NCI-H1436 (cell line): ENCODE measurements at places on chromosomes 1 and 21.
A peak's percentile ranks its signal among the peaks of the same experiment; 100 is the strongest.

DNA sequence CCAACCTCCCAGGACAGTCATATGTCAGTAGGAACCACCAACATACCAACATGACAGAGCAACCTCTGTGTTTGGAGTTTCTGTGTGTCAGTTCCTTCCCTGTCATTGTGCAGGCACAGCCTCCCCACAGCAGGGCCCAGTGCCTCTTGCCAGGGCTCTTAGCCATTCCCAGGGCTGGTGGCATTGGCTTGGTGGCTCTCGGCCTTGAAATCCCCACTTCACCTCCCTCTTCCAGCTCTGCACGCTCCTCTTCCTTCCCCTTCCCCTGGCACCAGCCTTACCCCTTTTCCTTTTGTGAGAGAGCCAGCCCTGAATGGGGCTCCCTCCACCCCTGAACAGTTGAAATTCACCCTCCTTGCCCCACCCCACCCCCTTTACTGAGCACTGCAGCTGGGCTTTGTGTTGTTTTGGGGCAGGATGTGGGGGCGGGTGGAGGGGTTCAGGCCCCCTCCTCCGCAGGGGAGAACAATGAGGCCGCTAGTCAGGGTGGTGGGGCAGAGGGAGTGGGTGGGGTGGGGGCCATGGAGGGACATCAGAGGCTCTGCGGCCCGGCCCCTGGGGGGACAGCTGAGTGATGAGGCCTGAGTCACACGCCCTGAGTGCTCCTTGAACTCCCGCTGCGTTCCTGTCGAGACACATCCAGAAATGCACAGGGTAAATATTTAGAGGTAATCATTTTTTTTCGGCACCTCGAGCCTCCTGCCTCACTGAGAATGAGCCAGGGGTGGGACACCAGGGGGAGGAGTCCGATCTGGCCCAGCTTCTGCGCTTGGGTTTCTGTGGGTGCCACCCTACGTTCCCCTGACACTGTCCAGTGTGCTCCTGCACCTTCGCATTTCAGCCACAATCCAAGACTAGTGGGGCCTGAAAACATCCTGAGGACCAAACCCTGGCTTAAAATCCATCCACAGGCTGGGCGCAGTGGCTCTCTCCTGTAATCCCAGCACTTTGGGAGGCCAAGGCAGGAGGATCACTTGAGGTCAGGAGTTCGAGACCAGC lies 28.6 kb downstream of the LGR6 start:
- peak; percentile 63 for DNase-seq

GRCh38 chr1:7541629-7542028 lies 229.5 kb upstream of the VAMP3 start:
- DNase-seq: no peak

GRCh38 chr1:35202048-35202719 lies 9.2 kb upstream of the SFPQ start:
- peak; percentile 86 for DNase-seq

DNA sequence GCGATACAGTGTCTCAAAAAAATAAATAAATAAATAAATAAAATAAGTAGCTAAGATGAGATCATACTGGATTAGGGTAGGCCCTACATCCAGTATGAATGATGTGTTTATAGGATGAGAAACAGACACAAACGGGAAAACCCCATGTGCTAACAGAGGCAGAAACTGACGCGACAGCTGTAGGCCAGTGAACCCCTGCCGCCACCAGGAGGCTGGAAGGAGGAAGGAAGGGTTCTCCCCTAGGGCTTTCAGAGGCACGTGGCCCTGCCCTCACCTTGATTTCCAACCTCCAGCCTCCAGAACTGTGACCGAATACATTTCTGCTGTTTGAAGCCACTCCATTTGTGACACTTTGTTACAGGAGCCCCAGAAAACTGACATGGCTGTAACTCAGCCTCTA lies 38.5 kb downstream of the CHD5 start:
- no peak for DNase-seq

GRCh38 chr1:180267761-180268555 lies 37.9 kb downstream of the LHX4 start:
- no peak for DNase-seq

DNA sequence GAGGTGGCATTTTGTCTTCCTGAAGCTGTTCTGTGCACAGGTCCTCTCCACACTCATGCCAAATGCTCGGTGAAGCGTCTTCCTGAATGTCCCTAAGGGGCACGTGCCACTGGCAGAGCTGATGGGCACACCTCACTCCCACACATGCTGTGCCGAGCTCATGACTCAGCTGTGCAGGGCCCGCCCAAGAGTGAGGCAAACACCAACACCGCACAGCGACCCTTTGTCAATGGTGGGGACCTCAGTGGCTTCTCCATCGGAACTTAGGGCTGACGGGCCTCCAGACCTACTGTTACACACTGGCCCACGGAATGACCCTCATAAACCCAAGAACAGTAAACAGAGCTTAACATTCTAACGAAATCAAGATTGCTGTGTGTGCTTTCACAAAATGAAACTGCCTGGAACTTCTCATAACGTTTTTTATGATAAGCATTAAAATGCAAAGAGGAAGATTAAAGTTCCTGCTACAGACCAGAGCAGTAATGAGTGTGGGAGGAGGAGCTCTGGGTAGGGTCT lies 89.3 kb downstream of the SIM2 start:
- no peak for DNase-seq

DNA sequence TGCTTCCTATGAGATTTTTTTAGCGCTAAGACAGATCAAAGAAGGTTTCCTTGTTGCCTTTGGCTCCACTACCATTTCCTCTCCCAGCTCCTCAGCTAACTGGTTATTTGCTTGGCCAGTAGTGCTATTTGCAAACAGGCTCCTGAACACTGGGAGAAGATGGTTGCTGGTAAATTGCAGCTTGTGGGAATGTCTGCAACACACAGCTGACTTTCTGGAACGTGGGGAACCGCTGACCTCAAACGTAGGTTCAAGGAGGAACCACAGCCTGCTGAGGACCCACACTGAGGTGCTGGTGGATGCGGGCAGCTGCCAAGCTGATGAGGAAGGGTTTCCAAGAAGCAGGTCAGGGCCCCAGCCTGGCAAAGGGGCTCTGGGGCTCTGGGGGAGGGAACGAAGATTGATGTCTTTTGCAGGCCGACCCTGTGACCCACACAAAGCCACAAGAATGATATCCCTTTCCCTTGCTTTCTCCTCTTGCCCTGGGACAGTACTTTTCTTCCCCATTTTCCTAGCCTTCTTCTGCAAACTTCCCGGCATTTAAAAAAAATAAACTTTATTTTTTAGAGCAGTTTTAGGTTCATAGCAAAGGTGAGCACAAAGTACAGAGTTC lies 24.8 kb downstream of the GNG4 start:
- DNase-seq: no peak

DNA sequence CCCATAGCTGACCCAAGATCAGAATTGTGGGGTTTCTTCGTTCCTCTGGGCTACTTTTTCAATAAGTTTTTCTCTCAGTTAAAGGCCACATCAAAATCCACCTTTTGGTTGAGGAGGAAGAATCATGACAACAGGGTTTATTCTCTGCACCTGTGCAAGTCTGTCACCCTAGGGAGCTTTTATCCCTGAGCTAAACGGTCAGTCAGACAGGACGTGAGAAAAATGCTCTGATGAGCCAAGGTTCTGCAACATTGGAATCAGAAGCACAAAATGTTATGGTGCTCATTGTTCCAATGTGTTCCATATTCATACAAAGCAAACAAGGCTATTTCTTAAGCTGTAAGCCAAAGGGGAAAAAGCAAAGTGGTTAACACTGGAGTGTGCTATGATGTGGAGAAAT lies 7.4 kb upstream of the ERICH3 start:
- DNase-seq: no peak

GRCh38 chr1:92536980-92537884 lies 50.5 kb upstream of the GFI1 start:
- DNase-seq: no peak

- DNase-seq: no peak
These were observed 100.8 kb upstream of the KIAA1614 start for GRCh38 chr1:180811886-180812285.

DNA sequence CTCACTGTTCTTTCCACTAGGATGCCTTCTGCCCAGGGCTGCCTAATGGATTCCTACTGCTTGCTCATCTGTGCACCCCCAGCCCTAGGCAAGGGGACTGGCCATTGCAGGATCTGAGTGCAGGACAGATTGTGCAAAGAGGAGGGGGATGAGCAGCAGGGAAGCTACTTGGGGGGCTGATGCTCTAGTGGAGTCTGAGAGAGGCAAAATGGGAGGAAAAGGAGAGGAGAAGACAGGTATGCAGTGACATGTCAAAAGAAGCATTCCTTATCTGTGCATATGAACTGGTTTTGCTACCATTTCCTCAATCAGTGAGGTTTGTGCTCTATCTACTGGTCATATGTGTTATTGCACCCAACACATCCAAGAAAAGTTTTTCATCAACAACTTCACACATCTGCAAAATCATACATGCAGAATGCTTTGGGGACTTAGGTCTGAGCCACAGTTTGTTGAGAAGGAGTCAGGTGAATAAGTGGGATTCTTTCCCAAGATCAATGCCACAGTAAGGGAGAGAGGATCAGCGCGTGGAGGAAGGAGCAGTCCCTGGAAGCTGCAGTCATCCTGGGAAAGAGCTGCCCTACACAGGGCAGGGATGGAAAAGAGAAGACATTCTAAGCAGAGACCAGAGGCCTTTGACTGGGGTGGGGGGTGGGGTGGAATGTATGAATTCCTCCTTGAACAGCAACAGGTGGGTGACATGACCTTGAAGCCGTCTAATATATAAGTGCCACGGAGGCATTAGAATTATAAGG lies 14.4 kb downstream of the SLC5A9 start:
- DNase-seq: peak; percentile 8

- no peak for DNase-seq
These were observed 216.3 kb downstream of the RGS7 start for GRCh38 chr1:241140670-241141069.

DNA sequence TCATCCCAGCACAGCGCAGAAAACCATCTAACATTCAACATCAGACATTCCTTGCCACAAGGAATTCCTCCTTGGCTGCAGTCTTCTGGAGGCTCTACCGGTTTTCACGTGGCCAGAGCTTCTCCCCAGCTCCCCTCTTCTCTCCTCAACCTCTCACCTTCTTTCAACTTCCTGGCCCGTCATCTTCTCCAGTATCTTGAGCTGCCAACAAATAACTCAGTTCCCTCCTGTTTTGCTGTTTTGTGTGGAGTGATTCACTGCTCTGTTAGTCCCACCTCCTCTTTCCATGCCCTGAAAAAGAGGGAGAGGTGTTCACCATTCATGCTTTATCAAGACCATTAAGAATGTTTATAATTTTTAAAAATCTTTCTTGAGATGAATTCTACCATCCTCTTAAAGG lies 32.6 kb downstream of the PIGM start:
- no peak for DNase-seq
